A673 (cell line): ENCODE measurements at places on chromosomes 2 and 18. TPM values are rescaled to one million over a fixed set of nuclear protein-coding genes. Genes with fewer than 3 reads are reported as not detected.

ERICH2 gene
- total RNA-seq = not detected in 2 replicates

LIMS2 gene
- total RNA-seq = 1.2 and 1.5 TPM in 2 replicates

ALPI gene
- not detected in 2 replicates for total RNA-seq

DSEL gene
- total RNA-seq = 24.9 and 30.8 TPM in 2 replicates

SKA1 gene
- 37.3 and 41.8 TPM in 2 replicates for total RNA-seq

PLGLB1 gene
- total RNA-seq = 2.0 and 3.3 TPM in 2 replicates

PPM1G gene
- total RNA-seq = 147 and 155 TPM in 2 replicates

SCYGR1 gene
- total RNA-seq = not detected in 2 replicates

VWA3B gene
- total RNA-seq = not detected in 2 replicates

RAPGEF4 gene
- total RNA-seq = 0.26 and 0.96 TPM in 2 replicates

DNA sequence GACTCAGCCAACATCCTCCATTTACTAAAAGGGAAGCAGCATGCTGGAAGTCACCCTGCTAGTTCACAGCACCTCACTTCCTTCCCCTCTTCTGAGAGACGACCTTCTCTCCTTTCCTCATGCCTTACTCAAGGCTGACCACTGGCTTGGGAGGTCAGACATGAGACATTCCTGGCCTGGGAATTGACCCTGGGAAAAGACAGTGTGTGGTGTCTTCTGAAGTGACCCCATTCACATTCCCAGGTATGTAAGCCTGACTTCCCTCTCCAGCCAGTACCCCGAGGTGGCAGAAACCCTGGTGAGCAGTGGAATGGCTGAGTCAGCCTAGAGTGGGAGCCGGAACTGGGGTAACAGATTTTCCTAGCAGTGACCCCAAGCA lies 92.4 kb downstream of the PLB1 start:
- DNase-seq = no peak

GRCh38 chr2:64380853-64381527 lies 73.0 kb upstream of the LGALSL start:
- DNase-seq = no peak

GRCh38 chr2:228549441-228550007 lies 368.0 kb upstream of the SPHKAP start:
- no peak for DNase-seq

DNA sequence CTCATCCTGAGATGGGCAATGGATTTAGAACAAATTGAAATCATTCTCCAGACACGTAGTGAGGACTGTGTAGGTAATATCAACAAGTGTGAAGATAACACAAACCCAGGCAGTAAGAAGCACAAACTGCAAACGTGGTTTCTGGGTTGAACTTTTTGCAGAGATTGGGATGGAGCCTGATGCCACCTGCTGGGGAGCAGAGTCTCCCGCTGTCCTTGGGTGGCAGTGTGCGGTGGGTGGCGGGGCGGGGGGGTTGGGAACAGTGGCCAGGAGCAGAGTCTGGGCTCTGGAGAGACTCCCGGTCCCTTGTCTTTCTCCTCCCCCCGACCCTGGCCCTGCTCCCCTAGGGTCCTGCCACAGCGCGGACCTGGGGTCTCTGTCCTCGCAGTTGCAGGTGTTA lies 19.5 kb downstream of the TRAF3IP1 start:
- DNase-seq = no peak

DNA sequence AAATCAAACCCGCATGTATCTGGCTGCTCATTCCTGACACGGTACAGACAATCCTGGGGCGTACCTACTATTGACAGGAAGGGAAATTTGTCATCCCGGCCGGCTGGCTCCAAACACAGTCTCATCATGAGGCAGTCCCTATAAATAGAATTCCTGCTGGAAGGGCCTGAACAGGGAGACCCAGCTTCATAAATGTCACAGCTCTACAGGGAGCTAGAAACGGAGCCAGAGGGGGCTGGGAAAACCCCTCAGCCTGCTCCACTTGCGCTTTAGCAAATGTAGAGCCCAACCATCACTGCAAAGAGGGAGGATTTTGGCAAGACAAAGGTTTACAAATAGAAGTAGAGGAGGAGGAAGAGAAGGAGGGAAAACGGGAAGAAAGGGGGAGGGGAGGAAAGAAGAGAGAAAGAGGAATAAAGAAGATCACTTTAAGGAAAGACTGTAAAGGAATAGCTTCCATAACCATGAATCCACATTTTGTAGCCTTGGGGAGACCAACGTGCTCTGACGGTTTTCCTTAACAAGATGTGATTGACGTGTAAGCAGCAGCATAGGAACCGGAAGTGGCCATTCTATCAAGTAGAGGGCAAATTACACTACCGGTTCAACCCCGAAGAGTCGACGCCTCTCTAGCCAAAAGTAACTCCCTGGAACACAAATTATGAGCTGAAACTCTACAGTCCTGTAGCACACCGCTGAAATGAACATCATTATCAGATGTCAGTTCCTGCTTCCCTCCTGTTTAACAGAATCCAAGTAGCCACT lies 56.8 kb upstream of the TTN start:
- DNase-seq = no peak

DNA sequence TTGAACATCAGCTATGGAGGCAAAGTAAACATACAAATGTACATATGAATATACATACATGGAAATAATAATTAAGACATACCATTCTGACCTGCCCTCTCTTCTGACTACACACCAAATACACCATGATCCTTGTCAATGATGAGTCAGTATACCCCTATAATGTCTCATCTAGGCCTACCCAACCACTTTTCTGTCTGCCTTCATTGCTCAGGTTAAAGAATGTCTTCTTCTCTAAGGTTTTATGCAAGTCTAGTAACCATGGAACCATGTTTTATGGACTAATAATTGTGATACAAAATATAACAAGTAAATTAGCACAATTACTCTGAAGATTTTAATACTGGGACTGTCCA lies 128.7 kb downstream of the NCKAP5 start:
- no peak for DNase-seq

GRCh38 chr2:88696611-88697010 lies 5.1 kb downstream of the RPIA start:
- no peak for DNase-seq

- DNase-seq = peak; percentile 64
Measured at GRCh38 chr2:30038419-30038818, 108.4 kb upstream of the YPEL5 start.

- peak; percentile 1 for DNase-seq
Measured at GRCh38 chr2:210224591-210224940, 681 bp downstream of the ACADL start.

DNA sequence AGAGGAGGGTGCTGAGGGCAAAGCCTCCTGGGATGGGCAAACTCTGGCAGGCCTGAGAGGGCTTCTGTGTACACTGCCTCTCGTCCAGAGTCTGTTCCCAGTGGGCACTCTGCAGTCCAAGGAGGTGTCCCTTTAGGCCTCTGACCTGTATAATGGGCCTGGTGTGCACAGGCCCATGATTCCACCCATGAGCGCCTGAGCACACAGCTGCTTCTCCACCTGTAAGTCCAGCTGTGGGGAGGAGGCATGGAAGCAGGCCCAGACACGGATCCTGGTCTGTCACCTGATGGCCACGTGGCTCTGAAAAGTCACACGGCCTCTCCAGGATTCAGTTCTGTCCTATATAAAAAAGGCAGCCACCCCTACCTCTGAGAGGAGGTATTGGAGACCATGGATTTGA lies 57.0 kb downstream of the PARD6G start:
- no peak for DNase-seq

DNA sequence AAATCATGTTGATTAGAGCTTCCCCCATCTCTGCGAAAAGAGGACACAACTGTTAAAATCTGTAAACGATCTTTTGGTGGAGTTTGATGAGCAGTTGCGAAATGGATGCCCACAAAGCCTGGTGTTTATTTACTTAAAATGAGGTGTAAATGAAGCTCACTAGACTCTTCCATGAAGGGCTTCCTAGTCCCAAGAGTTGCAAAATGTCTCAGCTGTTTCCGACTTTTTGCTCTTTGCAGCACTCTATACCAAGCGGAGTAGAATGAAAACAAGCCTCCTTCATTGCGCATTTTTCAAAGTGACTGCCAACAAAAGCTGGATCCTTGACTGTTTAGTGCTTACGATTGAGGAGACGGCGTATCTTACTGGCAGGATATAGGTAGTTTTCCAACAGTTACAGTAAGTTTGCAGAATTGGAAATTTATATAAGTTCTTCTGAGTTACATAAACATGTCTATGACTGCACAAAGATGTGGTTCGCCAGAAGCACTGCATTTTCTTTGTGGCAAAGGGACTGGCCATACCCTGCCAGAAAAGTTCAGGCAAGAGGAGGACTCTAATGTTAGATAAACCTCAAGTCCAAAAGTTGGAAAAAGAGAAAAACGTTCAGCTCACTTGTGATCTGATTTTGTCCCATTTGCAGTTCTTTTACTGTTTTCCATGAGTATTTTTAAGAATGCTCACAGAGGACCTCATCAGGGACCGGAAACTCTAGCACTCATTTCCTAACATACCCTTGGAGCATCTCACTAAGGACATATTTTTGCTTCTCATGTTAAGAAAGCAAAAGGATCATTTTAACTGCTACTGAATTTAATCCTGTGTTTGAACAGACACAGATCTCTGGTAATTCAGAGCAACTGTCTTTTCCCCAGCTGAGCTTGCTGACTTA lies 42.7 kb downstream of the COLEC12 start:
- no peak for DNase-seq

GRCh38 chr2:19098467-19099160 lies 259.8 kb downstream of the OSR1 start:
- no peak for DNase-seq

- peak; percentile 45 for DNase-seq
Measured at GRCh38 chr2:176178038-176178756, 10.3 kb upstream of the HOXD1 start.

- DNase-seq = no peak
Measured at GRCh38 chr2:46493241-46493970, 14.0 kb downstream of the TMEM247 start.

DNA sequence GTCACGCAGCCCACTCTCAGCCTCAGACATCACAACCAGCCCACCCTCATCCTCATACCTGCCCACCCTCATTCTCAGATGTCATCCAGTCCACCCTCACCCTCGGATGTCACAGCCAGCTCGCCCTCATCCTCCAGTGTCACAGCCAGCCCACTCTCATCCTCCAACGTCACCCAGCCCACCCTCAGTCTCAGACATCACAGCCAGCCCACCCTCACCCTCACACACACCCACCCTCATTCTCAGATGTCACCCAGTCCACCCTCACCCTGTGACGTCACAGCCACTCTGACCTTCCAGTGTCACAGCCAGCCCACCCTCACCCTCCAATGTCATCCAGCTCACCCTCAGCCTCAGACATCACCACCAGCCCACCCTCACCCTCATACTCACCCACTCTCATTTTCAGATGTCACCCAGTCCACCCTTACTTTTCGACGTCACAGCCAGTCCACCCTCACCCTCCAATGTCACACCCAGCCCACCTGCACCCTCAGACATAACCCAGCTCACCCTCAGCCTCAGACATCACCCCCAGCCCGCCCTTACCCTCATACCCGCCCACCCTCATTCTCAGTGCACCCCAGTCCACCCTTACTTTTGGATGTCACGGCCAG lies 100.3 kb downstream of the LOXHD1 start:
- DNase-seq = no peak

GRCh38 chr2:105671156-105671555 lies 73.6 kb upstream of the NCK2 start:
- no peak for DNase-seq
